ENCODE measurements at places on chromosomes 7 and 10.

GRCh38 chr10:111356571-111356970, 279.7 kb downstream of the ADRA2A start:
- no peak for DNase-seq

DNA sequence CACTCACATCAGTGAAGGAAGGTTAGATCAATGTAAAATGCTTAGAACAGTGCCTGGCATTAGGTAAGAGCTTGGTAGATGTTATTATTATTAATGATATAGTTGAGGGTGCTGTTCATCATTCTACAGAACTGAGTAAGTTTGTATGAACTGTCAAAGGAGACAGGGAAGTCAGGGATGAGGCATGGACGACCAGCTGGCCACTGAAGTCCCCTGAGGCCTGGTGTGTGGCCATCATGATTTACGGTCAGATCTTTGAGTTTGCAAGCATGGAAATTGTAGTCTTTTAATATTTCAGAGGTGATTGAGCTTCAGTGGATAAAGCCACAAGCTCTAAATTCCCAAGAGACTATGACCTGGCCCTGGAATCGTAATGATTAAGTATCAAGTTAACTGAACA, 6.9 kb downstream of the ARMC3 start:
- no peak for DNase-seq

- no peak for DNase-seq
These were observed 50.6 kb downstream of the TSPAN12 start for GRCh38 chr7:120807390-120807789.

GRCh38 chr10:1299041-1299726, 243.0 kb downstream of the WDR37 start:
- DNase-seq: no peak

DNA sequence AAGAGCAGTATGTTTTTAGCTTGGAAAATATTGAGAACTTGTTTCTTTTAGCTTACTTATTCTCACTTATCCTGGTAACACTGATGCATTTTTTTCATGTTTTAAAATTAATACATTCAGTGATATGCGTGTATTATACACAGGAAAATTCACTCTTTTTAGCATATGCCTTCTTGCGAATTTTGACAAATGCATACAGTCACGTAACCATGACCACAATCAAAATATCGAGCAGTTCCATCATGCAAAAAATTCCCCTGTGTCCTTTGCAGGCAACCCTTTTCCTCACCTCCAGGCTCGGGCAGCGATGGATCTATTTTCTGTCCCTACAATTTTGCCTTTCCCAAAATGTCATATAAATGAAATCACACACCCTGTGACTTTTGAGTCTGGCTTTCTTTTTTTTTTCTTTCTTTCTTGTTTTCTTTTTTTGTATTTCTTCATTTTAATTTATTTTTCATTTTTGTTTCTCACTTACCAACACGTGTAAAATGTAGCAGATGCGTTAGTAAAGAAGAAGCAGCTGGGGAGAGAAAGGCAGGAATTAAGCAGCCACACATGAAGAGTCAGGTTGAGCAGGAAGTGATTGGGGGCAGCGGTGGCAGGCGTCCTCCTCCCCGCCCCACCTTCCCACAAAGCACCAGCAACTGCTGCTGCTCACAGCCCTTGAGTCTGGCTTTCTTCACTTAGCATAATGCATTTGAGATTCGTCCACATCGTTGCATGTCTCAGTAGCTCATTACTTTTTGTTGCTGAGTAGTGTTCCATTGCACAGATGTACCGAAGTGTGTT, 29.9 kb downstream of the ADRB1 start:
- no peak for DNase-seq

DNA sequence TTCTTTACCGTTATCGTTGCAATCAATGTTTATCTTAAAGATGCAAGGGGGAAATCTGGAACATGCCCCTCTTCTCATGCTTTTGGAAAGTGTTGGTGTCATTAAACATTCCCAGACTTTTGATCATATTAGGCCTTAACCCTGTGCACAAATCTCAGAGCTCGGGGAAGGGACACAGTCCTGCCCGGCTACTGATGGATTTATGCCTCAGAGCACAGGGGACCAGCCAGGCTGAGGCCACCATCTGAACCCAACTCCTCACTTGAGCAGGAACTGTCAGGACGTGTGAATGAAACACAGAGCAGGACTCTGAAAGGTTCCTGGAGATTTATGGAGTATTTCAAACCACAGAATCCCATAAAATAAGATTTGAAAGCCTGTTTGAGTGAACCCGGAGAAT, 132.0 kb upstream of the CXCL12 start:
- DNase-seq: no peak

DNA sequence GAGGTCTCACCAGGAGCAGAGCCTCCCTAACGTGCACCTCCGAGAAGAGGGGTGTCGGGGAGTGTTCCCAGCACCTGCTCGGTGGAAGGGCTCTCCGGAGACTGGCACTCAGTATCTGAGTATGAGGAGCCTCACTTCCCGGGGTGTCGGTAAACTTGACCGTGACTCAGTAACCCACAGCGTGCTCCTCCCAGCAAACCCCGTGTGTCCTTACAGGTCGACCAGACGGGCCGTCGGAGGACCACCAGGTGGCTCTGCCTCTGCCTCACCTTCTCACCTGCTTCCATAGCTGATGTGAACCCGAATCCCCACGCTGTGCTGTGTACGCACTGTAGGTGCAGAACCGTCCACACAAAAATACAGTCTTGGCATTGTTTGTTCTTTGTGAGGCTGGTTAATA, 29.0 kb upstream of the KNDC1 start:
- DNase-seq: no peak

GRCh38 chr7:157009778-157010587, 480 bp downstream of the MNX1 start:
- no peak for DNase-seq

DNA sequence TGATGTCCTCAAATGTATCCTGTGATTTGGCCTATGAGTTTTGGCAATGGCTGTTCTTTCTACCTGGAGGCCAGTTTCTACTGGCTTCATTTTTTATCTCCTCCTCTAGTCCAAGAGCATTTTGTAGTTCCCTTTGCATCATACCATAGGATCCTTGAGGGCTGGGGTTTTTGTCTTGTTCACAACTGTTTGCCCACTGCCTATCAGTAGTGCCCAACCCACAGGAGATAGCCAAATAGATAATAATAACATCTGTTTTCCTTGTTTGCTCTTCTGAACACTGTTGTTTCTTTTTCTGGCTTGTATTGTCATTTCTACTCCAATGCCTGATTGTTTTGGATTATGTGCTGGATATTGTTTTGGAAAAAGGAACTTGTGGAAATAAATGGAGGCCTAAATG, 3.4 kb downstream of the CDK1 start:
- DNase-seq: no peak

GRCh38 chr7:69245646-69246045, 352.6 kb upstream of the AUTS2 start:
- no peak for DNase-seq

Measured in NCI-H1436 (cell line).